Choroid plexus epithelial cell (primary cell): ENCODE measurements at places on chromosomes 13 and 19.

GRCh38 chr13:107799001-107799400 is 416.3 kb downstream of the LIG4 start:
- peak; percentile 27 for DNase-seq

DNA sequence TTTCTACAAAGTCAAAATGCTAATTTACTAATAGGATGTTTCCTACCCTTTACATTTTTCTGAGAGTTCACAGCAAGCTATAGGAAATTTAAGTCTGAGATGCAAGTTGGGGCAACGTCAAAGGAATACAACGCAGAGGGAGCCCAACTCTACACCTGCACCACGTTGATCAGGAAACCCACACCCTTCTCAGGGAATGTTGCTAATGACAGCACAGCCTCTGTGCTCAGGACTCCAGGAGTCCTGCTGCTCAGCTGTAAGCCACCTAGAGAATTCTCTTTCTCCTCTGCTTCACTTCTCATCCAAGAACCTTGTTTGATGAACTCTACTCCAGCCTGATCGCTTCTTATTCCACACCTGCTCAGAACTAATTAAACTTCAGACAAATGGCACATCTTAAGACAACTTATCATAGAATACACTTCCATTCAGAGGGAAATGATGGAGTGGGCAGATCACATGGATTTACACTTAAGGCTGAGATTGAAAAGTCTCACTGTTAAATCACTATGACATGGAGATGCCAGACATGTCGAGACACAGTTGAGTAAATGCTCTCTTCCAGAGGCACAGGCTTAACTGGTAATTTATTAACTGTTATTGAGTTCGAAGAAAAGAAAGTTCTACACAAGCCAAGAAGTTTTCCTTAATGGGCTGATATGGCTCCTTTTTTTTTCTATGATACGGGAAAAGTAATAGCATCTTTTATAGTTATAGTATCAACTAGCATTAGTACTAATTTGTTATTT is 811.6 kb upstream of the ARGLU1 start:
- no peak for DNase-seq

GRCh38 chr13:113931841-113932459 is 41.9 kb downstream of the C13orf46 start:
- no peak for DNase-seq

- peak; percentile 57 for DNase-seq
These were observed 307.4 kb downstream of the ATP8A2 start for GRCh38 chr13:25679159-25679558.

DNA sequence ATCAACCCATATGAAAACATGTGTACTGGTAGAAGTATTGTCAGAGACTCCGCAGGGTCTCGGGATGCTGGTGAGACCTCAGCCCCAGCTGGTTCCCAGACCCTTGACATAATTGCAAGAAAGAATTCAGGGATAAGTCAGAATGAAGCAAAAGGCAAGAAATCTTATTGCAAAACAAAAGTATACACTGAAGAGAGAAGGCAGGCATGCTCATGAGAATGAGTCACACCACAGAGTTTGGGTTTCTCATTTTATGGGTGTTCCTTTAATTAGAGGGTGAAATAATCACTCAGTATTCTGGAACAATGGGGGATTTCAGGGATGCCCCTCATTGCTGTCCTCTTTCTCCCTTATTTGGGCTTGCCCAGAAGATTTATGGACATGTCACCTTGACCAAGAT is 1423.8 kb upstream of the MIR17HG start:
- DNase-seq, result peak; percentile 76

DNA sequence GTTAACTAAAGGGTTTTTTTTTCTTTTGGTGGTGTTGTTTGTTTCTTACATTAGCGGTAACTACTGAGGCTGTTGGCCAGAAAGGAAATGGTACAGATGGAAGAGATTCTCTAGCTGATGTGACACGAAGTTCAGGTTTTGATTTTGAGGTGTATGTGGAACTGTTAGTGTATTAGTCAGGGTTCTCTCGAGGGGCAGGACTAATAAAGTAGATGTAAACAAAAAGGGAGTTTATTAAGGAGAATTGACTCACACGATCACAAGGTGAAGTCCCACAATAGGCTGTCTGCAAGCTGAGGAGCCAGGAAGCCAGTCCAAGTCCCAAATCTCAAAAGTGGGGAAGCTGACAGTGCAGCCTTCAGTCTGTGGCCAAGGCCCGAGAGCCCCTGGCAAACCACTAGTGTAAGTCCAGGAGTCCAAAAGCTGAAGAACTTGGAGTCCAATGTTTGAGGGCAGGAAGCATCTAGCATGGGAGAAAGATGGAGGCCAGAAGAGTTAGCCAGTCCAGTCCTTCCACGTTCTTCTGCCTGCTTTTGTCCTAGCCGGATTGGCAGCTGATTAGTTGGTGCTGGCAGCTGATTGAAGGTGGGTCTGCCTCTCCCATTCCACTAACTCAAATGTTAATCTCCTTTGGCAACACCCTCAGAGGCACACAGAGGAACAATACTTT is 577.6 kb downstream of the EFNB2 start:
- DNase-seq, result no peak

DNA sequence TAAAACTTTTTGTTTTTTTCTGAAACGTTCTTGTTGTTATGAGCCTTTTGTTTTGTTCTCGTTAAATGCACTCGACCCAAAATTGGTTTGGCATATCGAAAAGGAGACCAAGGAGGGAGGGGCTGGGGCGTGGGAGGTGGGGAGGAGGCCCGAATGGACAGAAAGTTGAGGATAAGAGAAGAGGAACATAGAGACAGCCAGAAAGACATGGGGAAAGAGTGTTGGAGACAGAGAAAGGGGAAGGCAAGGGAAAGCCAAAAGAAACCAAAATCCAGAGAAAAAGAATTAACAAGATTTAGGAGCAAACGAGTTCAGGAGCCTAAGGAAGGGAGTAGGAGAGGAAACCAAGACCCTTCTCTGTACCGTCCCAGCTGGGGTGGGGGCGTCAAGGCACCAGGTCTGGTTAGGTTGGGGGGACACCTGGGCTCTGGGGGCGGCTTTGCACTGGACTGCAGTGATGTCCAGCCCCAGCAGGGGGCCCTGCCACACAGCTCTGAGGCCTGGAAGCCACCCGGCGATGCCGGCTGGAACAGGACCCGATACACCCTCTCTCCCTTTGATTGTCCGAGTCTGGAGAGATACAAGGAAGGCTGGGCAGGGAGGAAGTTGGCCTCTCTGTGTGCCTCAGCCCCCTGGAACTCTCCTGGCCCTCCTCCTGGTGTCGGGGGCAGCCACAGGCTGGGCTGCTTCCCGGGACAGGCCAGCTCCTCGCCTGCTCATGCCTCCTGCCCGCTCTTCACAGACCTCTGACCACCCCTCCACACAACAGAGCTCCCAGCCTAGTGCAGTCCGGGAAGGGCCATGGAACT is 11.6 kb upstream of the ASF1B start:
- peak; percentile 66 for DNase-seq

DNA sequence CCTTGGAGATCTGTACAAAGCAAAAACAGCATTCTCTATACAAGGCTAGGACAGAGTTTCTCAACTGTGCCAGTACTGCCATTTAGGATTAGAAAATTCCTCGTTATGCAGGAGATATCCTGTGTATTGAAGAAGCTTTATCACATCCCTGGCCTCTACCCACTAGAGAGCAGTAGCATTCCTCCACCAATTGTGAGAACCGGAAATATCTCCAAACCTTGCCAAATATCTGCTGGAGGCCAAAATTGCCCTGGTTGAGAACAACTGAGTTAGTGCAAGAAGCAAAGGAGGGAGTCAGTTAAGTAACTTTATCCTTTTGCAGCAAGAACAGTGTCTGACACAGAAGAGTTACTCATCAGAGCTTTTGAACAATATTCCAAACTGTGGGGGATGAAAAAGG is 16.2 kb upstream of the FREM2 start:
- DNase-seq, result peak; percentile 77

GRCh38 chr13:50990818-50991506 is 81.4 kb downstream of the RNASEH2B start:
- peak; percentile 78 for DNase-seq

DNA sequence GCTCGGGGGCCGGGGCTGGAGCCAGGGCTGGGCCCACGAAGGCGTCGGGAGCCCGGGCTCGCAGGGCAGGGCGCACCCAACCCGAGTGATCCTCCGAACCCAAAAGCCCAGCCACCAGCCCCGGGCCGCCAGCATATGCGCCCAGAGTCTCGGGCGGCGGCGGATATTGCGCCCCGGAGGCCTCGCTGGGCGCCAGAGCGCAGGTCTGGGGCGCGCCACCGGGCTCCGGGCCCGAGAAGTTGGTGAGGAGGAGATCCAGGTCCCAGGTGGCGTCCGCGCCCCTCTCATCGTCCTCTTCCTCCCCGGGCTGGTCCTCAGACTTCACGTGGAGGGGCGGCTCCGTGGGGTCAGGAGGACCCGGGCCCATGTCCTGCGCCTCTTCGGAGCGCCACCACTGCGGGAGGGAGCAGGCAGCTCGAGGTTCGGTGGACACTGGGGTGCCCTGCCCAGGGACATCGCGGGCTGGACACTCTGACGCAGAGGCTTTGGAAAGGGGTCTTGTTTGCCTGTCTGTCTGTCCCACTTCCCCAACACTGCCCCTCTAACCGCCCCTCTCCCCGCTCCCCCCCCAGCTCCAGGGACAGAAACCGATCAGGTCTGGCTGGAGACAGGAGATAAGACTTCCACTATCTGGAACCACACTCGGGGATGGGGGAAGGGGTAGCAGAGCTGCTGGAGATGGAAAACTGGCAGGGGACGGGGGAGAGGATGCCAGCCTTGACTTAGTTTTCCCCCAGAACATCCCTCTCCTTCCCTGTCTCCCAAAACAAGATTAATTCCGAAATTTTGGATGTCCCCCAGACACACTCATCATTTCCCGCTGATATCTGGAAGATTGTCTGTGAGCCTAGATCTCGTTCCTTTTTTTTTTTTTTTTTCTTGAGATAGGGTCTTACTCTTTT is 1.0 kb downstream of the KLF1 start:
- no peak for DNase-seq

DNA sequence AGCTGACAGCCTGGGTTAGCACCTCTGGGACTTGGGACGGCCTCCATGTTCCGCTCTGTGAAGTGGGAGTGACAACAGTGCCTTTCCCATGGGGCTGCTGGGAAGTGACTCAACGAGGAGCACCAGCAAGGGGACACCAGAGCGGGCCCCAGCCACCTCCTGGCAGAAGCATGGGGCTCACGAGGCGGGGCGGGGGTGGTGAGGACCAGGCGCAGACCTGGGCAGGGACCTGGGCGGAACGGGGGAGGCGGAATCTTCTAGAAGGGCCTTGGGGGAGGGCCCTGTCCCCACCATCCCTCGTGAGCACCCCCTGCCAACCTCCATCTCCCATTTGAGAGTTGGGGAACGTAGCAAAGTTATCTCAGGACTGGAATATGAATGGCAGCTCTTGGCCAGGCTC is 37.9 kb downstream of the KDM4B start:
- no peak for DNase-seq

- DNase-seq, result no peak
These were observed 5.2 kb downstream of the SIRT6 start for GRCh38 chr19:4177146-4177545.

GRCh38 chr19:5331790-5332189 is 8.8 kb downstream of the PTPRS start:
- no peak for DNase-seq

- no peak for DNase-seq
These were observed 32.8 kb downstream of the ZSWIM9 start for GRCh38 chr19:48203222-48203793.
